ENCODE measurements at places on chromosomes 11 and 22.

DNA sequence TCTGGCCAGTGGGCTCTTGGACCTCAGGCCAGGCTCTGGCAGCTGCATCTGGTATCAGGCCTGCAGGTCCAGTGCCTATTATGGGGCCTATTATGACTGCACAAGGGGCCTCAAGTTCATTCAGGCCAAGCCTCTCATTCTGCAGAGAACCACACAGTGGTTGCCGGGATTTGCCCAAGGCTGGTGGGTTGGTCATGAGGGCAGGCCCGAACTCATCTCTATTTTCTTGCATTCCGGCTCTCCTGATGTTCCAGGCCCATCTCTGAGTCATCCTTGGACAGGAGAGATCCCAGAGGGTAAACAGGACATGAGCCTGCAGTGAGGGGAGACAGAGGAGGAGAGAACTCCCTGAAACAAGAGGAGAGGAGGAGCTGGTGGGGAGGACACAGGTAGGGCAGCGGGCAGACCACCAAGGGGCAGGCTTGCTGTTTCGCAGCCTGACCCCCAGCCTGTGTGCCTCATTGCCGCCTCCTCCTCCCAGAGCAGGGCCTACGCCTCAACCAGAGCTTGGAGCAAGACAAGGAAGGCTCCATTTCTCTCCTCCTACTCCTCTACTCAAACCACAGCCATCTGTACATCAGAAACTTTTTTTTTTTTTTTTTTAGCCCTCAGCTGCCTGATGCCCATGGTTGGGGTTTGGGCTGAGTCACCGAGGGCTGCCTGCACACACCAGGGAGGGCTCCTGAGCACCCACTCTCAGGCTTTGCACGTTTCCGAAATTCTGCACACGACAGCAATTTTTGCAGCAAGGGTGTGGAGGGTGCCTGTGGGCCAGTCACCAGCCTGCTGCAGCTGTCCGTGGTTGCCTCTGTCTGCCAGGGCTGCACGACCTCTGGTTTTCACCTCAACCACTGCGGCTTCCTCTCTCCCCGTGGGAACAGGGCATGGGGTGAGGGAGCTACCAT lies 12.7 kb upstream of the TREH start:
- DNase-seq: peak; percentile 97

DNA sequence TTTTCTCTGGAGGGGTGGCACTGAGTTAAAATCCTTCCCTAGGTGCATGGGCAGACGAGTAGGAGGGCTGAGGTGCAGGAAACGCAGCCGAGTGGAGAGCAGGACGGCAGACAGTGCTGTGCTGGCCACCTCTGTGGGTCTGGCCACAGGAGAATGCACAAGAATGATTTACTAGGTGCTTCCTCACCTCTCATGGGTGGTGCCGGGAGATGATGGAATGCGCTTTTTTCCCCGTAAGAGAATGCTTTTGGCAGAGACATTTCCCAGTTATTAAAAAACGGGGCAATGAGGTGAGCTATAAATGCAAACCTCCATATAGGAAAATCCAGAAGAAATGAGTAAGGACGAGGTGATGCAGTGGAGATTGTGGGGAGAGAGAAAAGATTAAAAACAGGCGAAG lies 86.1 kb downstream of the ADAMTS15 start:
- DNase-seq: no peak

GRCh38 chr11:46672381-46672839 lies 28.0 kb downstream of the ARHGAP1 start:
- peak; percentile 86 for DNase-seq

- peak; percentile 87 for DNase-seq
Measured at GRCh38 chr22:25745341-25746011, 3.5 kb downstream of the MYO18B start.

- DNase-seq: no peak
Measured at GRCh38 chr11:120908461-120909181, 115.3 kb upstream of the TBCEL start.

DNA sequence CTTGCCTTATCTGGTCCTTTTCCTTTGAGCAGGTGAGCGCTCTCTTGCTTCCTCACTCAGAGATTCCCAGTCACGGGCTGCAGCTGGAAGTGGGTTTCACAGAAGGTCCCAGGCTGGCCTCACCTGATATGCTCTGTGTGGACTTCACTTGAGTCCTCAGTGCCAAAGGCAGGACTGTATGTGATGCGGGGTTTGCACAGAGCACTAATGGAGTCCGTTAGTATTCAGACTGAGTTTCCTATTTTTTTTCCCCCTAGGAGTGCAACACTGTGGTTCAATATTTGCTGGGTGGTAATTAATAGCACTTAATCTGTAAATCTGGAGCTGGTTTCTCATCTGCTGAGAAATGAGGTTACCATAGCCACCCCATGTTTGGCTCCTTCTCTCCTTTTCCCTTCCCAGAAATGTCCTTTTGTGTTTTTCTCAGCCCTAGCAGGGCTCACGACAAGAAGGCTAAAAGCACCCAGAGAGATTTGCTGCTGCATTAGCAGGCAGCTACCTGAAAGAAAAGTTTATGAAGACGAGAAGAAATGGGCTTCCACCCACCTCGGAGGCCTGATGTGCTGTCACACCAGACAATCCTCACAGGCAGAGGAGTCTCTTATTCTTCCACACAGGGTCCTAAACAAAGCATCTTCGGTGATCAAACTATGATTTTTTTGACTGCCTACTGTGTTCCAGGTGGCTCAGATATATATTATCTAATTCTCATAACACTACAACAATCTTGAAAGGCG lies 262.1 kb downstream of the KIRREL3 start:
- DNase-seq: no peak

DNA sequence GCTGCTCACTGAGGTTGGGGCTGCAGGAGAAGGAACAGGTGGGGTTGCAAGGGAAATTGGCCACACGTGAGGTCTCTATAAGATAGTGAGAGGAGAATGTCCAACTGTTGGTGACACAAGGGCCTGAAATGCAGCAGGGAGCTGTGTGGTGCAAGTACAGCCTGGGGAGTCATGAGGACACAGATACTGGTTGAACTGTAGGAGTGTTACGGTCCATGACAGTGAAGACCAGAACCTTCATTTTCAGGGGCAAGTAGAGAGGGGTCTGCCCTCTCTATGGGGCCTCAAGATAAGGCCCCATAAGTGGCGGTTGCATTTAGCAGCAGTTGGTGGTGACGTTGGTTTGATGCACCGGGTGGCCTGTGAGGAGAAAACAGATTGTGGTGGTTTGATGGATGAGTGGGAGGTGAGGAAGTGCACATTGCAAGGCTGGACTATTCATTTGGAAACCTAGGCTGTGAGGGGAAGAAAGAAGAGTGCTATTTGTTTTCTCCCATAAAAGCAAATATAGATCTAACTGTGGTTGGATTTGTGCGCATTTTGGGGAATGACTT lies 39.4 kb downstream of the MICAL2 start:
- DNase-seq: no peak

- DNase-seq: no peak
Measured at GRCh38 chr11:129720156-129720555, 95.5 kb upstream of the TMEM45B start.

DNA sequence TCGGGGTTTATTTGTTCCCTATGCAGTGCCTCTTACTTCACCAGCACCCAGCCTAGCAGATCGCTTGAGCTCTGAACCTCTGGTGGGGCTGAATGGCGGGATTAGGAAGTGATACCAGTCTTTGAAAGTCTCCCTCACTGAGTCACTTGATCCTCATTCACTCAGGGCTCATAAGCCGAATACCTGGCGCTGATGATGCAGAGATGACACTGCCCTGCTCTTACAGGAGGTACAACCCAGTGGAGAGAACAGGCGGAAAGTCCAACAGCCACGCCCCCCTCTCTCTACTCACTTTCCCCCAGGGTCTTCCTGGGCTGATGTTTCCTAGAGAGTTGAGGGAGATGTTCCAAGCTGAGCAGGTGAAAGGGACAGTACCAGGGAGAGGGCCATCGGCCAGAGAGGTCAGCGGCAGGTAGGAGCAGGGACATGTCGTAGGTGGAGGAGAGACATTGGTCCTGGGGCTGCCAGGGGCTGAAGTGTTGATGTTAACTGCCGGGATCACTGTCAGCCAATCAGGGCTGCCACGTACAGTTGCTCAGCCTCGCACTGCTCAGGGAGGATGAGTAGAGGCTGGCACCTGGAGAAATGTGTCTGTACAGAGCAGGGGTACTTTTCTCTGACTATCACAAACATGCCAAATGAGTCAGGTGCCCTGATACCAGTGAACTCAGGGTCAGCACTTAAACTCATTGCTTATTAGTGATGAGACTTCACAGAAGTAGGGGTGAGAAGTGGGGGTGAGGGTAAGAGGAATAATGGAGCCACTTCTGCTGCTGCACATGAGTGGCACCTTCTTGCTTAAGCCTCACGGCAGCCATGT lies 9.9 kb upstream of the APOBEC3A start:
- no peak for DNase-seq

DNA sequence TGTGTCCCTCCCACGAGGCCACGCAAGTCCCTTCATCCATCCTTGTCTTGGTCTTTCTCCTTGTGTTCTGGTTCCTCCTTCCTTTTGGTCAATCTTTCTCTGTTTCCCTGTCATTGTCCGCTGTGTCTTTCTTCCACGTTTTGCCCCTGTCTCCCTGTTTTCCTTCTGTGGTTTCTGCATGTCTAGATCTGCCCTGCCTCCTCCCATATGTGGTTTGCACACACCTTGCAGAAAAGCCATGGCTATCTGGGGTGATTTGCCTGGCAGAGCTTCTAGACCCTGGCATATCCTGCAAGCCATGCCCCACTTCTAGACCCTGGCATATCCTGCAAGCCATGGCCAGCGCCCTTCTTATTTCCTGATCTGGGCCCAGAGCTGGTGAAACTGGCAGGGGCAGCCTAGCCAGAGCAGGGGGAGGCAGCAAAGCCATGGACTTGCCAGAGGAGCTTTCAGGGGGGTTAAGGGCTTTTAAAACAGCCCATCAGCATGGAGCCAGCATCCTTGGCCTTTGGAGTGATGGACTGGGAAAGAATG lies 131.6 kb upstream of the NECTIN1 start:
- no peak for DNase-seq

DNA sequence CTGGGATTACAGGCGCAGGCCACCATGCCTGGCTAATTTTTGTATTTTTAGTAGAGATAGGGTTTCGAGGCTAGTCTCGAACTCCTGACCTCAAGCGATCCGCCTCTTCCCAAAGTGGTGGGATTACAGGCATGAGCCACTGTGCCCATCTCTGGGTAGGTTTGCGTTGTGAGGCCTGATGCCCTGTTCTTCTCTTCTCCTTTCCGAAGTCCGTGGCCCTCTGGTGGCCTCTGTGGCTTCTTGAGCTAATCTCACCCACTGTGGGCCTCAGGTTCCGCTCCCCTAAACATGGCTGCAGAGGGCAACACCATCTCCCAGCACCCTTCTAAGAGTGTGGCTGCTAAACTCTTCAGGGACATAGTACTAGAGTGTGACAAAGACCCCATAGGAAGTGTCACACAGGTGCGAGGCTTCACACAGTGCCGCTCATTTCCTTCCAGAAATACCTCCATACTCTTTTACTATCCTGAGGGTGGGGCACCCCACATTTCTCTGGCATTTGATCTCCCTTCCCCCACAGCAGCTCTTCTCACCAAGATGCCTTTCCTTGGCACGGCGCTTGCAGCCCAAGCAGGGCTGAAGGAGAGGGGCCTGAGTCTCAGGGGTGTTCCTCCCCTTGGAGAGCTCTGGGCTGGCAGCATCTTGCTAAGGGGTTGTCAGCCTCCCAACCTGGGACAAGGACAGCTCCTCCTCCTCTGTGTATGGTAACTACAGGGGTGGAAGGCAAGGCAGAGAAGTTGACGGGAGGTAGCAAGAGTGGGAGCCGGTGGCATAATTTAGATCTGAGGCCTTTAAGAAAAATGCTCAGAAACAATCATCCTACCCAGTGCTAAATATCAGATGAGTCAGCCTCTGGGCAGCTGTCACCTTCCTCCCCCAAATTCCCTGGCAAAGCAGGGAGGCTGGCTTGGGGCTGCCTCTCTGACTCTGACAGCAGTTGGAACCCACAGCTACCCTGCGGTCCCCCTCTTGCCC lies 6.1 kb downstream of the THY1 start:
- DNase-seq: peak; percentile 84

DNA sequence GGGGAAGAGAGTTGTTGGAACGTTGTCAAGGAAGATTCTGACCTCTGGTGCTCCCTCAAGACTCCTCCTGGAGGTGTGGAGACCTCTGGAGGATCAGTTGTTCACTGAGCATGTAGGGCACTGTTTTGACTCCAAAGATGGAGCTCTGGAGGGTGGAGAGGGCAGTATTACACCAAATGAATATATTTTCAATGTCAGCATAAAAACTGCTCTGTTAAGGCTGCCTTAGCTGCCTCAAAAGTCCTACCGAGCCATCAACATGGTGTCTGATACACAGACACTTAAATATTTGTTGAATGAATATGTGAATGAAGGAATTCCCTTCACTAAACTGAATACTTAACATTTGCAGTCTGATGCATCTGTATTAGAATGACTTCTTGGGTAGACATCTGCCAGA lies 144.2 kb upstream of the SPON1 start:
- DNase-seq: no peak

DNA sequence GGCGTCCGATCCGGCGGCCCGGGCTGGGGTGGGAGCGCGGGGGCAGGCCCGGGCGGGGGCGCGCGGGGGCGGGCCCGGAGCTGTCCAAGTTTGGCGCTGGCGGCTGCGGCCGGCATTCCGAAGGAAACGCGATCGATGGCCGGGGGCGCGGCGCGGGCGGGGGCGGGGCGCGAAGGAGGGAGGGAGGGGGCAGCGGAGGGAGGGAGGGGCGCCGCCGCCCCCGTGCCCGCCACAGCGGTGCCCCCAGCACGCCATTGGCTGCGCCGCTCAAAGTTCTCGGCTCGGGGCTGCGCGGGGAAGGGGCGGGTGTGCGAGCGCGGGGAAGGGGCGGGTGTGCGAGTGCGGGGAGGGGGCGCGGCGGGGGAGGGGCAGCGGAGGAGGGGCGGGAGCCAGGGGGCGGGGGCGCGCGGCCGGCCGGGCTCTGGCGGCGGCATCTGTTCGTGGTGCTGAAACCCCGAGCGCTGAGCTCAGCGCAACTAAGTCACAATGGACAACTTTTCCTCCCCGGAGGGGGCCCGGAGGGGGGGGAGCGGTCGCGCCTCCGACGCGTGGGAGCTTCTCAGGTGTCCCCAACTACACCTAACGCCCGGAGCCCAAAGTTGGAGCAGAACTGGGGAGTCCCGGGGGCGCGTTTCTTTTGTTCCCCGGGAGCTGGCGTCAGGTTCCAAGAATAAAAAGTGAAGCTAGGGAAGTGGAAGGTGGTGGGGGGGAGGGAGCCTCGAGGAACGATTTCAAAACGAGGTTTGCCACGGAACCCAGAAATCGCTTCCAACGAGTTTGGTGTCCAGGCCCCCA lies 2.2 kb downstream of the PHF21B start:
- peak; percentile 56 for DNase-seq
